Left ventricle myocardium inferior (tissue), 1 donor: ENCODE measurements at places on chromosomes 5 and 9. TPM values are rescaled to one million over a fixed set of nuclear protein-coding genes. Genes with fewer than 3 reads are reported as not detected.

PCDHGB5 gene
- total RNA-seq: 6.0 TPM

TERT gene
- not detected for total RNA-seq

PCDHA12 gene
- not detected for total RNA-seq

C5orf47 gene
- total RNA-seq: 0.08 TPM

FAM81B gene
- total RNA-seq: 6.2 TPM

GHR gene
- 12.9 TPM for total RNA-seq

PCDHB7 gene
- total RNA-seq: 0.55 TPM

MAT2B gene
- 69.2 TPM for total RNA-seq

PCDHA4 gene
- 0.11 TPM for total RNA-seq

PTRH1 gene
- total RNA-seq: 13.9 TPM

NEUROG1 gene
- total RNA-seq: not detected

CYLC2 gene
- total RNA-seq: not detected

IFNA13 gene
- not detected for total RNA-seq

HEMGN gene
- 0.14 TPM for total RNA-seq

WNT8A gene
- not detected for total RNA-seq

ADAMTSL1 gene
- total RNA-seq: 1.7 TPM

DOCK8 gene
- total RNA-seq: 3.7 TPM

ETF1 gene
- 80.8 TPM for total RNA-seq

INIP gene
- 15.2 TPM for total RNA-seq

NUTM2F gene
- not detected for total RNA-seq

HMMR gene
- total RNA-seq: 0.91 TPM

GRXCR2 gene
- 1.1 TPM for total RNA-seq

DIPK1B gene
- total RNA-seq: 21.4 TPM
